ENCODE measurements at places on chromosomes 11 and 22.

- no peak for DNase-seq
Observed at GRCh38 chr11:36475192-36475591, 34.9 kb downstream of the TRAF6 start.

DNA sequence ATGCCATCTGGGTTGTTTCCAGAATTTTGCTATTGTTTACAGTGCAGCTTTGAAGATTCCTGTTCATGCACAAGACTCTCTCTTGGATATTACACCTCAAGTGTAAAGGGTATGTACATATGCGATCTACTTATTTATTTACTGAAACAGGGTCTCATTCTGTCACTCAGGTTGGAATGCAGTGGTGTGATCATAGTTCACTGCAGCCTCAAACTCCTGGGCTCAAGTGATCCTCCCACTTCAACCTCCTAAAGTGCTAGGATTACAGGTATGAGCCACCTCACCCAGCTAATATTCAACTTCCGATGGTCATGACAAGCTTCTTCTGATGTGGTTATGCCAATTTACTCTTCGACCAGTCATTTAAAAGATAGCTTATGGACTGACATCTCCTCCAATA, 158.1 kb upstream of the PITPNB start:
- DNase-seq = no peak

DNA sequence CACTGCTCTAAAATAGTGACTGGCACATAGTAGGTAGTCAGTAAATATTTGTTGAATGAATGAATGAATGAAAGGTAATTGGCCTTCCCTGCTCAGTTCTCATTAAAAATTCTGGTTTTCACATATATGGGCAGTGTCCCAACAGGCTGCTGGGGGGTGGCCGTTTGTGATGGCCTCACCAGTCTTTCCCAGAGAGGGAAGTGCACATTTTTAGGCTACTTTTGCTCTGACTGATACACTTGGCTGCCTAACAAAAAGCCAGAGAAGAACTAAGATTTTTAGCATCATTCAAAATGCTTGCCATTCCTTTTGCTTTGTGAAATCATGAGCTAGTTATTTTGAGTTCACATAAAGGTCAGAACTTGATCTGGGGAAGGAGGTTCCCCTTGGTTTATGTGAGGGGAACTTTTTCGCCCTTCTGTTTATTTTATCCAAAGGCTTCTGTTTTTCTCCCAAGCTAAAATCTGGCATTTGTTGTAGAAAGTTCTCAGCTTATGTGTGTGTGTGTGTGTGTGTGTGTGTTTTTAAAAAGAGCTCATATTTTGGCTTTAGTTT, 83.1 kb downstream of the PTPRJ start:
- DNase-seq = no peak

GRCh38 chr11:30495437-30495836, 90.7 kb downstream of the MPPED2 start:
- DNase-seq = no peak

DNA sequence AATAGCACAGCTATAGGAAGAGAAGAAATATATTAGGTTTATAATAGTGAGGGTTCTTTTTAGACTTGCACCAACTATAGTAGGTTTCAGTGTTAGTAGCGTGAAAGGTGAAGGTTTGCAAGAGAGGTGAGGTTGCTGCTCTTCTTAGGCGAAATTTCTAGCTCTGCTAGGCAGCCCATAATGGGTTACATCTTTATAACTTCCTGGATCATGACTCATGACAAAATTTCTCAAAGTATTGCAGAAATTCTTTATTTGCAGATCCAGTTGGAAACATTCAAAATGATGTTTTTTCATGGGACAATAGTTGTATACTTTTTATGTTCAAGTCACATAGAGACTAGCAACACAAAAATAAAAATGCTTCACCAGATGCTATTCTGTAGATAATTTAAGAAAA, 260.0 kb downstream of the SOX6 start:
- no peak for DNase-seq
